Activated CD4-positive, alpha-beta memory T cell treated with anti-CD3 and anti-CD28 coated beads for 36 hours (primary cell): ENCODE measurements at places on chromosomes 2 and 18. TPM values are rescaled to one million over a fixed set of nuclear protein-coding genes. Genes with fewer than 3 reads are reported as not detected.

RIT2 gene
- total RNA-seq: not detected

UGT1A5 gene
- total RNA-seq: not detected

TTR gene
- not detected for total RNA-seq

TUBA3E gene
- total RNA-seq: not detected

FOXI3 gene
- total RNA-seq: not detected

DIS3L2 gene
- total RNA-seq: 20.5 TPM

C2orf66 gene
- not detected for total RNA-seq

DNA sequence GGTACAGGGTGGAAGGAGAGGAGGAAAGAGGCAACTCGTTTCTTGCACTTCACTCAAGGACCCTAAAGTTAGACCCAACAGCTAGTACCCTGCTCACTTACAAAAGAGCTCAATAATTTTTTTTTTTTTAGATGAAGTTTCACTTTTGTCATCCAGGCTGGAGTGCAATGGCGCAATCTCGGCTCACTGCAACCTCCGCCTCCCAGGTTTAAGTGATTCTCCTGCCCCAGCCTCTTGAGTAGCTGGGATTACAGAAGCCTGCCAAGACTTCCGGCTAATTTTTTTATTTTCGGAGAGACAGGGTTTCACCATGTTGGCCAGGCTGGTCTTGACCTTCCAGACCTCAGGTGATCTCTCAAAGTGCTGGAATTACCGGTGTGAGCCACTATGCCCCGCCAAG lies 4.1 kb downstream of the ASB3 start:
- DNase-seq: no peak

DNA sequence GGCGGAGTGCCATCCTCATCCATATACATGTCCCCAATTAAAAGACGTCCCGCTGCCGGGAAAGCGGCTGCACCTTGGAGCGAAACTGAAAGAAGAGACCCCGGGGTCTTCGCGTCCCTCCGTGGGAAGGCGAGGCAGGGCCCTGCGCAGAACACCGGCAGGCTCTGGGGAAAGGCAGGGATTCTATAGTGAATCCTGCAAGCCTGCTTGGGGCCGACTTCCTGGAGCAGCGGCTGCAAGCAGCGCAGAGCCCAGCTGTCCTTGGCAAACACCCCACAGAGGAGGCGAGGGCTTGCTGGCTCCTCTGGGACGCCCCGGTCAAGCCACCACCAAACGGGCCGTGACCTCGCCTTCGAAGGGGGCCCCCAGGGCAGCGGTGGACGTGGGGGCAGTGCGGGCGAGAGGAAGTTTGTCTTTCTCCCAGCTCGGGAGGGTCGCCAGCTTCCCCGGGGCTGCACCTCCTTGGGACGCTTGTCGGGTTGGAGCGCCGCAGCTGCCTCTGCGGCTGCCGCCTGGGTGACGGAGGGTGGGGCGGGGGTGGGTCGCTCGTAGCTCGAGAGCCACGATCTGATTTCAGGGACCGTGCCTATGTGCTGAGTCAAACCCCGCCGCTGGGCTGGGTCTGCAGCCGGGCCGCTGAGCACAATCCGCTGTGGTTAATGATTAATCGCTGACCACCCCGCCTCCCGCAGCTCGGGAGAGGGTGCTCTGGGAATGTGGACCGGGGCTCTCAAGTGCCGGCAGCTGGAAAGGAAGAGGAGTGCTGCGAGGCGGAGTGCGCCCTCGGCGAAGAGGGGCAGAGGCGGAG lies 486 bp upstream of the GPR39 start:
- no peak for DNase-seq

DNA sequence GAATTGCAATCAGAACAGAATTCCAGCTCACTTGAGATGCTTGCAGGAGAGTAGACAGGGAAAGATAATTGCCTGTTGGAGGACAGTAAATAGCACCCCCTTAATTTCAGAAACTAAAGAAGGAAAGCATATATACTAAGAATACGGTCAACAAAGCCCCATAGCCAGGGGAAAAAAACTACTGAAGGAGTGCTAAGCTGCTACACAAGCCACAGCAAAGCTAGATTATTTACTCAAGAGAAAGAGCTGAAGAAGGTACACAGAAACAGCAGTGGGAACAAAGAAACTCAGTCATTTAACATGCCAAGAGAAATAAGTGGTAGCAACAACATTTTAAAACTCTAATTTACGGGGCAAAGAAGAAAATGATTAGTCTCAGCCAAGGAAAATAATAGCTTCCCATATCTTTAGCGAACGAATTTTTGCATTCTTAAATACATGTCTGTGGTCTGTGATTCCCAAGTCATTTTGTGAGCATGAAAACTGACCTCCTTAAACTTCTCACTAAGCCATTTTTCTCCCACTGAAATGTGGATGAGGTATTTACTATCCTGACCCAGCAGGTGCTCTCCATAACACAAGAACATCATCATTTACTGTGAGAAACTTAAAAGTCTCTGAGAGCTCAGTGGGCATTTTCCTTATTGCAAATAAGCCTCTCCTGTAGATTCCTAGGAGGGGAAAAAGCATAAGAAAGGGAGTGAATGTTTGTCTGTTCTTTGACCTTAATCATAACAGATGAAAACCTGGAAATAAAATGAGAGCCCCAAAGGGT lies 196.0 kb downstream of the PAX3 start:
- no peak for DNase-seq

DNA sequence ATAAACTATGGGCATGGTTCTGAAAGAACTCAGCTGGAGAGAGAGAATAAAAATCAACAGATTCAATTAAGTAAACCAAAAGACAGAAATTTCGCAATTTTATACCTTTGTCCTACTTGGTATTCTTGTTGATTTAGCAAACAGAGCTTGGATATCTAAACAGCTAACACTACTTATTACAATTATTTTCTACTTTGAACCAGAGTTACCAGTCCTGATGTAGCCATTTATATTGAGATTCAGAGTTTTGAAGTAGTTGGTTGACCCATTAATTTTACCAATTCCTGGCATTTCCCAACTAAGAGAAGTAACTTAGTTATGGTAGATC lies 48.9 kb downstream of the ASXL2 start:
- DNase-seq: no peak

GRCh38 chr18:21484851-21485636 lies 115.5 kb downstream of the ESCO1 start:
- no peak for DNase-seq

DNA sequence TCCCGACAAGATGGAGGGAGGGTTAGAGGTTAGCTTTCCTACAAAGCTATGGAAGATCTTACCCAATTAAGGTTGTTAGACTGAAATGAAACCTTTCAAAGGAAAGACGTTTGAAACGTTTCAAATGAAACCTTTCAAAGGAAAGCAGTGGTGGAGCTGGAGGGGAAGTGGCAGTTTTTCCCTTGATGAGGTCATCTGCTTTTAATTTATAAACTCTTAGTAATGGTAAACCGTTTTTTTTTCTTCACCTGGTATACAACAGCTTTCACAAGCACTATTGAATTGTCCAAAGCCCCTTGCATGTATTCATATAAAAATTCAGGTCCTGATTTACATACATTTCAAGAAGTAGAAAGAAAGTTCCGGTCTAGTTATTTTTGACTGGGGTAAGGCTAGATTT lies 7.4 kb downstream of the PMAIP1 start:
- DNase-seq: peak; percentile 34

DNA sequence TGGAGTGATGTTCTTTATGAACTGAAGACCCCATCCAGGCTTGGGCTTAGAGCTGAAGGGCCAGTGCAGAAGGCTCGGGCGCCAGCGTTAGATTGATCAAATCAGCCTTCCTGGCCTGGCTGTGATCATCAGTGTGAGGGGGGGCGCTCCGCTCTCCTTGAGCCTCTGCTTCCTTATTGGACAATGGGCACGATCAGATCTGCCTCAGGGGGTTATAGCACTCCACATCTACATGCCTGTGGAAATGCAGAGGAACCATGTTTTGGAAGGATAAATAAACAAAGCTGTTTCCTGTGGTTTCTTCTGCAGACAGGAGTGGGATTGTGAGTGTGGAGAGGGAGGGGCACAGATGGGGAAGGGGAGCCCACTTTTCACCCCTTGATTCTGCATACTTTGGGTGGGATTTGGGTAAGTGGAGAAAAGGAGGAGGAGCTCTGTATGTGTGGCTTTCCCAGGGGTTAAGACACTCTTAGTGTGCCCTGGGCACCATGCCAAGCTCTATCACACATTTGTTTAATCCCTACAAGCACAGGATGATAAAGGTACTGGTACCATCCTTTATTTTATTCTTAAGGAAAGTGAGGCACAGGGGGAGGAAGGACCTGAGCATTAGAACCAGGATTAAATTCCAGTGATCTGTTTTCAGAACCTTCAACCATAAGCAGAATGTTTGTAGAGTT lies 150.5 kb downstream of the EN1 start:
- DNase-seq: no peak

GRCh38 chr2:173599821-173600359 lies 245.2 kb downstream of the CDCA7 start:
- no peak for DNase-seq

GRCh38 chr2:60336442-60337141 lies 216.9 kb downstream of the BCL11A start:
- DNase-seq: no peak

- DNase-seq: no peak
These were observed 10.1 kb downstream of the SERPINB8 start for GRCh38 chr18:63980027-63980426.

DNA sequence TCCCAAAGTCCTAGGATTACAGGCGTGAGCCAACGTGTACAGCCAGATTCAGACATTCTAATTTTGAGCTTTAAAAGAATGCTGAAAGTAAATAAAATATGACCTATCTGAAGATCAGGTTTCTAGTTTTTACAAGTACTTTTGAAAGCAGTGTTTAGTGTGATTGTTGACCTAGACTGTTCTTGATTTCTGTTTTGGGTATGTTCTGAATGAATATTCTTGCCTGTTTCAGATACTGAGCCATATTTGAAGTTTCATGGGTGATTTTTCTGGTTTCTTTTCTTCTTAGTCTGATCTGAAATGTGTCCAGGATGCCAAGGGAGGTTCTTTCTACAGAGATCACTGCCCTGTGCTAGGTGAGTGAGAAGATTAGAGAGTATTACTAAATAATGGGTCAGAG lies 37.2 kb downstream of the MIB1 start:
- DNase-seq: no peak

DNA sequence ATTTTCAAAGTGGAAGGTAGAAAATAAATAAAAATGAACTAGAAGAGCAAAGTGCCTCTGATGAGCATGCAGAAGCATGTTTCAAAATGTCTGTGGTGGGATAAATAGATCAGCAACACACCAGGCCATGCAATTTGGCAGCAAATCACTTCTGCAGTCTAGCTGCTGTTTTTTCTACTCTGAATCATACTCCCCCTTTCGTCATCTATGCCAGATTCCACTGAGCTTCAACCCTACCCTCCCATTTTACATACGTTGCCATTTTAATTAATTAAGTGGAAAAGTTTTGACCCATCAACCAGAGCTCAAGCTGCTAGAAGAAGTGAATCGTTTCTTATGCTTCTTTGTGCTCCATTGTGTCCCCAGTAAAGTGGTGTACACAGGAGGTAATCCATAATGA lies 79.3 kb downstream of the NRXN1 start:
- DNase-seq: no peak

DNA sequence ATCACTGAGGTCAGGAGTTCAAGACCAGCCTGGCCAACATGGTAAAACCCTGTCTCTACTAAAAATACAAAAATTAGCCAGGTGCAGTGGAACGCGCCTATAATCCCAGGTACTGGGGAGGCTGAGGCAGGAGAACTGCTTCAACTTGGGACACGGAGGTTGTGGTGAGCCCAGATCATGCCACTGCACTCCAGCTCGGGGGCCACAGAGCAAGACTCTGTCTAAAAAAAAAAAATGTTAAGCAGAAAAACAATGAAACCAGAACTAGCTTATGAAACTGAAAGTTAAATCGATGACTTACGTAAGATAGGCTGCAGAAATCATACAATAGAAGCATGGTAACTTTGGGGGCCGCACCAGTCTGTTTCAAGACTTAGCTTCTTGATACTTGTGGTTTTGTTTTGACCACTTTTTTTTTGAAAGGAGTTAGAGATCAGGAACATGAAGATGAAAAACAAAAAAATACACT lies 6.2 kb upstream of the GPR155 start:
- peak; percentile 73 for DNase-seq

GRCh38 chr2:105394951-105395611 lies 3.8 kb downstream of the FHL2 start:
- DNase-seq: no peak

- peak; percentile 21 for DNase-seq
These were observed 1.7 kb upstream of the ZNF532 start for GRCh38 chr18:58862851-58863538.
